Testis (tissue), 5 donors: ENCODE measurements at places on chromosomes 16 and 17. TPM values are rescaled to one million over a fixed set of nuclear protein-coding genes. Genes with fewer than 3 reads are reported as not detected.

GRCh38 chr17:64527914-64528313, 21.1 kb downstream of the CEP95 start:
- no peaks in the 10 kb centered on the region for H3K27me3 ChIP-seq
- peaks cover 17% of the 10 kb centered on the region for H3K4me1 ChIP-seq
- no peak for DNase-seq
- no peak overlapping the region for H3K27ac ChIP-seq
- no peaks in the 10 kb centered on the region for H3K36me3 ChIP-seq
- H3K4me3 ChIP-seq, result no peak overlapping the region

DNA sequence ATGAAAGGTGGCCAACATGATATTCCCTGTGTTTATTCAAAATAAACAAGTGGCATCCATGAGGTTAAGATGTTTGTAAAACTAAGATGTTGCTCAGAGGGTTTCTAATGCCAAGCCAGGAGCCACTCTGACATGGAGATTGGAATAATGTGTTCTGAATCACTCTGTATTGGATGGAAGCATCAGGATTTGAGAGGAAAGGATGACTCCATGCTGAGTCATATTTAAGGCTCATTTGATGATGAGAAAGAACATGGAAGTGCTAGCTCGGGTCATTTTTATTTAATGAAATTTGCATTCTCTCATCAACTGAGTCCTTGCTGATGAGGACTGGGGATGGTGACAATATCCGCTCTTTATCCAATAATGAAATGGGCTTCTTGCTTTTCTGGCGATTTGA, 6.2 kb downstream of the VAT1L start:
- no peak overlapping the region for H3K27ac ChIP-seq
- no peaks in the 10 kb centered on the region for H3K4me1 ChIP-seq
- no peaks in the 10 kb centered on the region for H3K27me3 ChIP-seq
- H3K4me3 ChIP-seq, result no peak overlapping the region
- no peak for DNase-seq
- no peaks in the 10 kb centered on the region for H3K36me3 ChIP-seq

- no peaks in the 10 kb centered on the region for H3K27me3 ChIP-seq
- H3K4me3 ChIP-seq, result no peak overlapping the region
- H3K27ac ChIP-seq, result no peak overlapping the region
These were observed 43.7 kb upstream of the GOSR1 start for GRCh38 chr17:30433514-30433913.

- no peak overlapping the region for H3K27ac ChIP-seq
- DNase-seq, result no peak
- no peak overlapping the region for H3K4me3 ChIP-seq
- H3K27me3 ChIP-seq, result no peaks in the 10 kb centered on the region
These were observed 91.9 kb upstream of the CBX4 start for GRCh38 chr17:79930877-79931816.

GRCh38 chr16:73878611-73879010, 418.0 kb upstream of the PSMD7 start:
- H3K4me3 ChIP-seq, result no peak overlapping the region
- H3K4me1 ChIP-seq, result no peaks in the 10 kb centered on the region
- no peaks in the 10 kb centered on the region for H3K27me3 ChIP-seq
- no peak overlapping the region for H3K27ac ChIP-seq

GRCh38 chr17:45320349-45320930, 3.6 kb upstream of the MAP3K14 start:
- no peaks in the 10 kb centered on the region for H3K36me3 ChIP-seq
- H3K27ac ChIP-seq, result no peak overlapping the region
- no peaks in the 10 kb centered on the region for H3K27me3 ChIP-seq
- H3K4me1 ChIP-seq, result peaks cover 17% of the 10 kb centered on the region
- no peak for DNase-seq
- H3K4me3 ChIP-seq, result no peak overlapping the region

- H3K36me3 ChIP-seq, result no peaks in the 10 kb centered on the region
- H3K4me3 ChIP-seq, result no peak overlapping the region
- no peak for DNase-seq
- peaks cover 17% of the 10 kb centered on the region for H3K4me1 ChIP-seq
- no peak overlapping the region for H3K27ac ChIP-seq
These were observed 11.2 kb downstream of the ANKS4B start for GRCh38 chr16:21244518-21245215.

DNA sequence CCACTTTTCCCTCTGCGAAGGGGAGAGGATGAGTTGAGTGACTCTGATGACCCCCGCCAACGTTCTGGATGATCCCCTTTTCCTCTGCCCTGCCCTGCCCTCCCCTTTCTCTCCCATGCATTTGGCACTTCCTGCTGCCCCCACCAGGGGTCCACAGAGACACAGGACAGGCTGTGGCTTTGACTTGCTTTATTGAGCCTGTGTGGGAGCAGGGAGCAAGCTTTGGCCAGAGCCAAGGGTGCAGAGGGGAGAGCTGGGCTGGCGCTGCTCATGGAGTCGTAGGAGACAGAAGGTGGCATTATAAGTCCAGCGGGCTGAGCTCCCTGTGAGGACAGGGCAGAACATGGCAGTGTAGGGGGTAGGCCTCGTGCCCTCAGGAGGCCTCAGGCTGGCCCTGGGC, 1.6 kb downstream of the PPY start:
- no peaks in the 10 kb centered on the region for H3K36me3 ChIP-seq
- peaks cover 4% of the 10 kb centered on the region for H3K4me1 ChIP-seq
- H3K27ac ChIP-seq, result no peak overlapping the region
- DNase-seq, result peak; percentile 36

DNA sequence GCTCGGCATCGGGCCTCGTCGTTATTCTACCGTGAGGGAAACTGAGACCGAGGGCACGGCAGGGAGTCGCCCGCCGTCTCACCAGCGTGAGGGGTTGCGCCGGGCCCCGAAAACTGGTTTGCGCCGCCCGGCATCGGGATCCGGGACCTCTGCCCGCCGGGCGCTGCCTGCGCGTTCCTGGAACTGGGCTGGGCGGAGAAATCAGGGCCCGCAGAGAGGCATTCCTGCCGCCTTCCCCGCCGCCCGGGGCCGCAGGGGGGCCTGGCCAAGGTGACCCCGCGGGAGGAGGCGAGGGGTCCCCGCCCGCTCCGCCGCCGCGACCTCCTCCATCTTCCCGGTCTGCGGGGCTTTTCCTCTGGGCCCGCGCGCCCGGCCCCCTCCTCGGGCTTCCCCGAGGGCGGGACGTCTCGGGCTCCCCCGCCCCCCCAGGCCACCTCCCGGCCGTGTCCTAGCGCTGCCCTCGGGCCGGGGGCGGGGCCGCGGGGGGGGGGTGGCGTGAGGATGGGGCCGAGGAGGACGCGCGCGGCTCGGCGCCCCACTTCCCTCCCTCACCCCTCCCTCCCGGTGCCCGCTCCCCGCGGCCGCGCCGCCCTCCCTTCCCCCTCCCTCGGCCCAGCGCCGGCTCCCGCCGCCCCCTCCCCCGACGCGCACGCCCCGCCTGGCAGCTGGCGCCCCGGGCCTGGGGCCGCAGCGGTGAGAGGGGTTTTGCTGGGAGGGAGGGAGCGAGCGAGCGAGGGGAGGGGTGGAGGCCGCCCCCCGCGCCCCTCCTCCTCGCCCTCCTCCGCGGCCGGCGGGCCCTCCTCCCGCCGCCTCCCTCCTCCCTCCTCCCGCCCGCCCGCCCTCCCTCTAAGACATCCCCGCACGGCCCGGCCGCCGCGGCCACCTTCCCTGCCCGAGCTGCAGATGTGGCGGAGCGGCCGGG, at the start of gene GLIS2:
GLIS2 (plus strand) TSS at position 882 of the 922 bp plus-strand sequence. CDS start 16,214 bp downstream, outside the sequence.
- H3K27me3 ChIP-seq, result no peaks in the 10 kb centered on the region
- DNase-seq, result peak; percentile 52
- H3K4me1 ChIP-seq, result peaks cover 32% of the 10 kb centered on the region
- H3K36me3 ChIP-seq, result no peaks in the 10 kb centered on the region
- H3K27ac ChIP-seq, result peak within 1 kb of the TSS; percentile 87
- peak within 1 kb of the TSS; percentile 69 for H3K4me3 ChIP-seq

DNA sequence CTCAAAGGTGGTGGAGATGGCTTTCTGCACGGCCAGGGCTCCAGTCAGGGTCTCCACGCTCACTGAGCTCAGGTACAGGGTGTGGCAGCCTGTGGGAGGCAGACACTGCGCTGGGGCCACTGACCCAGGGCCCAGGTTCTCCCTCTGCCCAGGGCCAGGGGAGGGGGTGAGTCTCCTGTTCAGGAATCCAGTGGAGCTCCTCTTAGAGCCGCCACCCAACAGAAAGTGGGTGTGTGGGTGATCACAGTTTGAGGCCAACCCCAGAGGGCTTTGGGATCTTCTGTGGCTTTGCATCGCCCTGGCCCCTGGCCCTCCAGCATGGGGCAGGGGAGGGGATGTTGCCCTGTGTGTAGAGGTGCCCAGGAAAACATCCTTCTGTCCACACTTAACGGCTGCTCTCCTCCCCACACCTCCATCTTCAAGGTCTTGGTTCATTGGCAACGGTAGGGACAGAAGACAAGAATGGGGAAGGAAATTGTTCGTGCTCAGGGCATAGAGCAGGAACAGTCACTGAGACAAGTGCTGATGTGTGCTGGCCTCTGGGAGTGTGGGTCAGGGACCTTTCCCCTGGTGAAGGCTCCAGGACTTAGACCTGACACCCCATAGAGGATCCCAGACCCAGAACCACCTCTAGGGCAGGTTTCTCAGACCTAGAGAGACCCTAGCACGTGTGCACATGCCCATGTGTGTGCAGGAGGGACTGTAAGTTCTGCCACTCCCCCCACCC, 21.5 kb downstream of the TNS4 start:
- no peaks in the 10 kb centered on the region for H3K27me3 ChIP-seq
- H3K27ac ChIP-seq, result no peak overlapping the region
- no peaks in the 10 kb centered on the region for H3K36me3 ChIP-seq
- DNase-seq, result no peak
- H3K4me3 ChIP-seq, result no peak overlapping the region
- H3K4me1 ChIP-seq, result peaks cover 20% of the 10 kb centered on the region

DNA sequence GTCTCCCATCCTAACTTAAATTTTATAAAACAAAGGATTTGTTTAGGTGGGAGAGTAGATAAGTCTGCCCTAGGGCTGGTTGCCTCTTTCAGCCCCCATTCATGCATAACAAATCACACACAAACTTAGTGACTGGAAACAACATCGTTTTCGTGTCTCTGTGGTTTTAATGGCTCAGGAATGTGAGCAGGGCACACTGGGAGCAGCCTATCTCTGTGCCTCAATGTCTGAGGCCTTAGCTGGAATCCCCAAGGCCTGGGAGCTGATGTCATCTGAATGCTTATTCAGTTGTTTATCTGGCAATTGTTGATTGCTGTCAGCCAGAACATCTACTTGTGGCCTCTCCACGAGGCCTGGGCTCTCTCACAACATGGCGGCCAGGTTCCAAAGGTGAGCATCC, 101.9 kb upstream of the HSBP1 start:
- H3K36me3 ChIP-seq, result no peaks in the 10 kb centered on the region
- no peaks in the 10 kb centered on the region for H3K27me3 ChIP-seq
- no peak overlapping the region for H3K4me3 ChIP-seq
- H3K27ac ChIP-seq, result no peak overlapping the region
- H3K4me1 ChIP-seq, result no peaks in the 10 kb centered on the region
- no peak for DNase-seq

- no peak for DNase-seq
- H3K36me3 ChIP-seq, result no peaks in the 10 kb centered on the region
- no peaks in the 10 kb centered on the region for H3K27me3 ChIP-seq
These were observed 1.3 kb downstream of the YBX2 start for GRCh38 chr17:7293159-7293558.

DNA sequence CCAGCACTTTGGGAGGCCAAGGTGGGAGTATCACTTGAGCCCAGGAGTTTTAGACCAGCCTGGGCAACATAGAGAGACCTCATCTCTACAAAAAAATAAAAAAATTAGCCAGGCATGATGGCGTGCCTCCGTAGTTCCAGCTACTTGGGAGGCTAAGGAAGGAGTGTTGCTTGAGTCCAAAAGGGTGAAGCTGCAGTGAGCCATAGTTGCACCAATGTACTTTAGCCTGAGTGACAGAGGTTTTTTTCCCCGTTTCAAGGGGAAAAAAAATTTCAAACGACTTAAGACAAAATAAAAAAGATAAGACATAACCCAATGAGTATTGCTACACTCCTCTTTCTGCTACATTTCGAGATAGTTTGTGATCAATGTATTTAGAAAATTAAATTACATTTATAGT, 6.8 kb downstream of the DHX8 start:
- H3K36me3 ChIP-seq, result no peaks in the 10 kb centered on the region
- peaks cover 2% of the 10 kb centered on the region for H3K4me1 ChIP-seq
- no peaks in the 10 kb centered on the region for H3K27me3 ChIP-seq
- H3K27ac ChIP-seq, result no peak overlapping the region
- H3K4me3 ChIP-seq, result no peak overlapping the region

DNA sequence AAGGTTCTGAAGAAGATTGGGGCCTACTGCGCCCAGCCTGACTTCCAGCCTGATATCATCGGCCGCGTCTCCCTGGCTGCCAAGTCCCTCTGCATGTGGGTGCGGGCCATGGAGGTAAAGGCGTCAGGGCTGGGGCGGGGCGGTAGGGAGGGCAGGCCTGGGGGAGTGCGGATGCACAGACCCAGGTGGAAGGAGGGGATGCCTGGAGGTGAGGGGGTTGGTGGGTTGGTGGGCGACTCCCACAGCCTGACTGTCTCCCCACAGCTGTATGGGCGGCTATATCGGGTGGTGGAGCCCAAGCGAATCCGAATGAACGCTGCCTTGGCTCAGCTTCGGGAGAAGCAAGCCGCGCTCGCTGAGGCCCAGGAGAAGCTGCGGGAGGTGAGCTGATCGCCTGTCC, 26.8 kb upstream of the KDM6B start:
- H3K27me3 ChIP-seq, result no peaks in the 10 kb centered on the region
- no peak for DNase-seq
- no peaks in the 10 kb centered on the region for H3K36me3 ChIP-seq
- no peak overlapping the region for H3K27ac ChIP-seq
- H3K4me1 ChIP-seq, result no peaks in the 10 kb centered on the region

DNA sequence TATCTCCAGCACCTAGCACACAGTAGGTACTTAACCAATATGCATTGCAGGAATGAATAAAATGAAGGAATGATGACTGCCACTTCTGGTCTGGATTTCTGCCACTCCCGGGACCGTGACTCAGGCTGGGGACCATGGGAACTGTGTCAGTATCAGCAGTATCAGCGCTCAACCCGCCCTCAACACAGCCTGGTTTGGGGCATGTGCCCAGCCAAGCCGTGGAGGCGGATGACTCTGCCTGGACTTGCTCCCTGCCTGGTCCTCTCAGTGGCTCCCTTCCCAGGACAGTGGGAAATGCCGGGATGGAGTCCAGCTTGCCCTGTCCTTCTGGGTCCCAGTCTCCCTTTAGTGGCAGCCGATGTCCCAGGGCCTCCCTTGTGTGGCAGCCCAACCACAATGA, 55.1 kb downstream of the SRCIN1 start:
- H3K4me3 ChIP-seq, result no peak overlapping the region
- H3K27ac ChIP-seq, result no peak overlapping the region
- no peaks in the 10 kb centered on the region for H3K4me1 ChIP-seq
- peak; percentile 83 for DNase-seq
- no peaks in the 10 kb centered on the region for H3K36me3 ChIP-seq

GRCh38 chr17:73343168-73343634, 31.4 kb upstream of the CDC42EP4 start:
- DNase-seq, result peak; percentile 73
- peak overlapping the region; percentile 60 for H3K27ac ChIP-seq
- no peaks in the 10 kb centered on the region for H3K36me3 ChIP-seq
- no peaks in the 10 kb centered on the region for H3K27me3 ChIP-seq

PPP1R27 gene
- 7.5 TPM for polyA plus RNA-seq

ITGAD gene
- polyA plus RNA-seq, result not detected

GUCY2D gene
- 2.4 TPM for polyA plus RNA-seq

PDIA2 gene
- 1.2 TPM for polyA plus RNA-seq

PRKCB gene
- 25.5 TPM for polyA plus RNA-seq

MEIOB gene
- polyA plus RNA-seq, result 53.8 TPM

SOX9 gene
- polyA plus RNA-seq, result 80.0 TPM

MXRA7 gene
- 253 TPM for polyA plus RNA-seq
